ENCODE measurements at places on chromosomes 6 and 20.

- no peak for DNase-seq
These were observed 30.9 kb downstream of the SCML4 start for GRCh38 chr6:107793191-107793590.

DNA sequence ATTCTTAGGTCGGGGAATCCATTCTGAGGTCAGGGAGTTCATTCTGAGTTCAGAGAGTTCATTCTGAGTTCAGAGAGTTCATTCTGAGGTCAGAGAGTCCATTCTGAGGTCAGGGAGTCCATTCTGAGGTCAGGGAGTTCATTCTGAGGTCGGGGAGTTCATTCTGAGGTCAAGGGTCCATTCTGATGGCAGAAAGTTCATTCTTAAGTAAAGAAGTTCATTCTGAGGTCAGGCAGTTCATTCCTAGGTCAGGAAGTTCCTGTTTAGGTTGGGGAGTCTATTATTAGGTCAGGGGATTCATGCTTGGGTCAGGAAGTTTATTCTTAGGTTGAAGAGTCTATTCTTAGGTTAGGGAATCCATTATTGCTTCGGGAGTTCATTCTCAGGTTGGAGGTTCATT lies 16.5 kb upstream of the NXT1 start:
- no peak for DNase-seq

- no peak for DNase-seq
These were observed 2.1 kb downstream of the BTN1A1 start for GRCh38 chr6:26502165-26502564.

- DNase-seq: no peak
These were observed 95.9 kb downstream of the BMP2 start for GRCh38 chr20:6863355-6863754.

DNA sequence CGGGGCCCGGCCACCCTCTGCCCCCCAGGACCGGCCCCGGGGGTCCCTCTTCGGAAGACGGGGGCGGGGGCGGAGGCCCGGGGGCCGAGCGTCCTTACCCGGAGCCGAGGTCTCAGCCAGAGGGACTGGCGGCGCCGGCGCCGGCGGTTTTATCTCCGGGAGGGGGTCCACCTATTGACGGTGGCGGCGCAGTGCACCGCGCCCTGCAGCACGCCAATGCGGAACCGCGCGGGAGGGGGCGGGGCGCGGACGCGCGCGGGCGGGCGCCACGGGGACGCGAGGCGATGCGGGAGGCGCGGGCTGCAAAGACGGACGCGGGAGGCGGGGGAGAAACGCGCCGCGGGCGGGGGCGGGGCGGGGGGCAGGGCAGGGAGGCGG lies at the start of gene EEF1A2:
EEF1A2 (minus strand) TSS at position 124 of the 378 bp plus-strand sequence. CDS start 1,320 bp downstream, outside the sequence.
- DNase-seq: peak; percentile 64

DNA sequence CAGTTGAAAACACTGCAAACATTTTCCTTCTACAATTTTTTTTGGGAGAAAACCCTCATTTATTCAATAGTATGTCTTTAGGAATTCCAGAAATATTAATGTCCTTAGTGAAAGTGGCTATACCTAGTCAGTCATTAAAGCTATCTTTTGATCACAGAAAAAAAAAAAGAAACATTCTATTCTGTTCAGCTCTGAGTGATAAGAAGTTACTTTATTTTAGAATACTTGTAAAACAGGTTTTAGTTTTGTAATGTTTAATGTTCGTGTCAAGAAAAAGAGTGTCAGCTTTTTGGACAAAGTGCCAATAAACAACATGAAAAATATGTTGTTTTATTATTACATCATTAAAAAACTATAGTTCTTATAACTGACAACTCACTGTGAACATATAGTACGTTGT lies 240.4 kb downstream of the OGFRL1 start:
- no peak for DNase-seq

DNA sequence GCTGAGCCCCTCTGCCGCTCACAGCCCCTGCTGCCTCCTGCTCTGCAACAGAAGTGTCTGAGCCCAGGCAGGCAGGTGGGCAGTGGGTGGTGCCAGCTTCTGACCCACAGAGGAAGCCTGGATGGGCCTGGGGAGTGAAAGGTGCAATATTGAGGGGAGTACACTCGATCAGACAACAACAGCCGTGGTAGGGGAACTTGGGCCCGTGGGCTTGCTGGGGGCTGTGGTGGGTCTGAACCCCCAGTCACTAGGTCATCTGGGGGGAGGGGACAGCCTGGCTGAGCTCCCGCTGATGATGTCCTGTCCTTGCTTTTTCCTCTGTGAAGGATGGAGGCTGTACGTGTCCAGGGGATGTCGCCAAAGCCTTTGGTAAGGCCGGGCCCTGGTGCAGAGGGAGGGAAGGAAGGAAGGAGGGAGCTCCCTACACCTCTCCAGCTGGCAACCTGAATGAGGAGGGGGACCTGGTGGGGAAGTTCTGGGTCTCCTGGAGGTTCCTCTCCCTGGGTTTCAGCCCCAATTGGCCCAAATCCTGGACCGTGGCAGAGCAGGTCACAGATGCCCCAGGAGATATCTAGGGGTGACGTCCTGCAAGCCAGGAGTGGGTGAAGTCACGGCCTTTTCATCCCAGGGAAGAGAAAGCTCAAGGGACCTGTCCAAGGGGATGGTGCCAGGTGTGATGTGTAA lies 47.2 kb downstream of the GMPR start:
- no peak for DNase-seq

- no peak for DNase-seq
These were observed at the start of gene OR10C1 for GRCh38 chr6:29439006-29439405. Gene OR10C1, plus strand, starts transcription at chr6:29439306. Its CDS starts 710 bp downstream, at chr6:29440016.

GRCh38 chr6:54980511-54981275 lies 134.1 kb downstream of the FAM83B start:
- no peak for DNase-seq

GRCh38 chr6:155504848-155505607 lies 49.4 kb upstream of the NOX3 start:
- DNase-seq: no peak

All from ecto neural progenitor cell (in vitro differentiated cells).